ENCODE measurements at places on chromosomes 1 and 21.

GRCh38 chr1:205091043-205091740 is 6.9 kb upstream of the TMEM81 start:
- H3K4me3 ChIP-seq, result no peak overlapping the region
- DNase-seq, result no peak
- no peak overlapping the region for H3K27ac ChIP-seq

- no peaks in the 10 kb centered on the region for H3K36me3 ChIP-seq
- DNase-seq, result no peak
- no peaks in the 10 kb centered on the region for H3K27me3 ChIP-seq
These were observed 261.7 kb downstream of the CHRM3 start for GRCh38 chr1:239647964-239648632.

DNA sequence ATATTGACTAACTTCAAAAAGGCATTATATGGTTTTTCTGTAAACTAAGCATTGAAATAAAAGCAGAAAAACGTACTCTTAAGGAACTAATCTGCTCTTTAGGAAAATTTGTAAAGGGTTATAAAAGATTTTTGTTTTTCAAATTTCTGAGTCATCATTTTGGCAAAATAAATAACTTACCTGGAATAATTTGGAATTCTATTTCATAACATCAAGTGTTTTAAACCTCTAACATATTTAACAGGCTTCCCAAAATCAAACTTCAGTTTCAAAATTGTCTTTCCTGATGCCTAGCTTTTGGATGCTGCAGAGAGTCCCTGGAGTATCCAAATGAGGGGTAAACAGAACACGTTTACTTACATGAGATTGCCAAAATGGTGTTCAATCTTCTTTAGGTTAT is 108.5 kb downstream of the COP1 start:
- no peak overlapping the region for H3K27ac ChIP-seq
- H3K4me1 ChIP-seq, result no peaks in the 10 kb centered on the region
- DNase-seq, result no peak
- no peak overlapping the region for H3K4me3 ChIP-seq
- no peaks in the 10 kb centered on the region for H3K27me3 ChIP-seq
- H3K36me3 ChIP-seq, result peaks cover 4% of the 10 kb centered on the region

DNA sequence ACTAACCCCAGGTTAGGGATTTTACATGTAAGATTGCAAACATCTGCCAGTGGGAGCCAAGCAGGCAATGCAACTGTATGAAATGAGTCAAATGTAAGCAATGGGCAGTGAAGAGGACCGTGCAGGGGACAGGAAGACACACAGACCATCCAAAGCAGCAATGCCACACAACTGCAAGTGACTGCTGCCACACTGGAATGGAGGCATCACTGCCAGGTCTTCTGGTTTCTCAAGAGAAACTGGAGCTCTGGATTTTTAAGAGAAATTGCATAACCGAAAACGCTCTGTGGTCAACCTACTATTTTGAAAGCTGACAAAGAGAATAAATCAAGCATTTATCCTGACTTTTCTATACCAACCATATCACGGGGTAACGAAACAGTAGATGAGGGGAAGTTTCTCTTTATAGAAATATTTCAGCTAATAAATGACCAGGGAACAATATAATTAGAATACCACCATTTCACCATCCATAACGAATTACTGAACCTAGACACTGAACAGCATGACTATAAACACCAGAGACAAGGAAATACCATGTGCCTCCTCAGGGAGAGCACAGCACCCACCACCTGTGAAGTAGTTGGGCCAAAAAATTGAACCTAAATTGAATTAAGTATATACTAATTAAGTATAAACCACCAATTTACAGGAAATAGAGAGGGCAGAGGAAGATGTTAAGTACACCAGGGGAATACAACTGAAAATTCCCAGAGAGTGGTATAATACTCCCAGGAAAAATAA is 4.4 kb downstream of the AK2 start:
- no peaks in the 10 kb centered on the region for H3K27me3 ChIP-seq
- H3K4me3 ChIP-seq, result no peak overlapping the region
- peaks cover 5% of the 10 kb centered on the region for H3K36me3 ChIP-seq
- DNase-seq, result no peak
- H3K4me1 ChIP-seq, result peaks cover 61% of the 10 kb centered on the region
- H3K27ac ChIP-seq, result no peak overlapping the region

GRCh38 chr1:97989094-97989680 is 68.4 kb upstream of the DPYD start:
- DNase-seq, result no peak
- H3K27me3 ChIP-seq, result no peaks in the 10 kb centered on the region
- no peak overlapping the region for H3K27ac ChIP-seq
- H3K36me3 ChIP-seq, result no peaks in the 10 kb centered on the region
- no peaks in the 10 kb centered on the region for H3K4me1 ChIP-seq
- no peak overlapping the region for H3K4me3 ChIP-seq

GRCh38 chr1:201530741-201531531 is 8.0 kb upstream of the NAV1 start:
- no peak for DNase-seq
- H3K4me1 ChIP-seq, result peaks cover 36% of the 10 kb centered on the region
- no peak overlapping the region for H3K4me3 ChIP-seq
- H3K27ac ChIP-seq, result peak overlapping the region; percentile 90
- no peaks in the 10 kb centered on the region for H3K36me3 ChIP-seq

- no peak overlapping the region for H3K4me3 ChIP-seq
- DNase-seq, result no peak
- H3K36me3 ChIP-seq, result no peaks in the 10 kb centered on the region
- H3K27me3 ChIP-seq, result no peaks in the 10 kb centered on the region
These were observed 33.0 kb downstream of the PGM1 start for GRCh38 chr1:63626222-63626621.

- no peak overlapping the region for H3K4me3 ChIP-seq
- no peaks in the 10 kb centered on the region for H3K4me1 ChIP-seq
- no peak overlapping the region for H3K27ac ChIP-seq
- DNase-seq, result no peak
- no peaks in the 10 kb centered on the region for H3K36me3 ChIP-seq
- H3K27me3 ChIP-seq, result no peaks in the 10 kb centered on the region
These were observed 59.5 kb upstream of the RGS2 start for GRCh38 chr1:192749349-192749748.

Data from vagina (tissue), 2 donors.